NCI-H1105 (cell line): ENCODE measurements at places on chromosomes 6 and 20.

DNA sequence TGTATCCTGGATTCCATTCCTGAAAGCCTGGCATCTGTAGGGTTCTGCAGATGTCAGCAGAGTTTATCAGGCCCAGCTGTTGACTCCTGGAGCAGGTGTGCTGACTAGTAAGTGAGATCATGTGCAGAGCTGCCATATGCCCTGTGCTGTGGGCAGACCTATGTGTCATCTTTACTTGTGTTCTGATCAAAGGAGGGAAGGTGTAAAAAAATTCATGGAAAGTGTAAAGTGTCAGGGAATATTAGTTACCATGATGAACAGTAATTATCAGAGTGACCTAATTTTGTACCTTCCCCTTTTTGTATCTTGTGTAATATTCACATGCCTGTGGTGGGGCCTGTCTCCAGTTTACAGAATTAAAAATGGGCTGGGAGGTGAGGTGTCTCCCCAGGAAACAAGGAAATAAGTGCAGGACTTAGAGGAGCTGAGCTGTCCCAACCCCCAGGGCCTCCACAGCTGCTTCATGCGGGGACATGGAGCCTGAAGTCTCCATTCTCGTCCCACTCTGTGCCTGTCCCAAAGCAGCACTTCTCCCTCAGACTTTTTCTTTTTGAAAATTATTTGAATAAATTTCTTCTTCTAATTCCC is 148.2 kb upstream of the GGTLC1 start:
- no peak for DNase-seq

DNA sequence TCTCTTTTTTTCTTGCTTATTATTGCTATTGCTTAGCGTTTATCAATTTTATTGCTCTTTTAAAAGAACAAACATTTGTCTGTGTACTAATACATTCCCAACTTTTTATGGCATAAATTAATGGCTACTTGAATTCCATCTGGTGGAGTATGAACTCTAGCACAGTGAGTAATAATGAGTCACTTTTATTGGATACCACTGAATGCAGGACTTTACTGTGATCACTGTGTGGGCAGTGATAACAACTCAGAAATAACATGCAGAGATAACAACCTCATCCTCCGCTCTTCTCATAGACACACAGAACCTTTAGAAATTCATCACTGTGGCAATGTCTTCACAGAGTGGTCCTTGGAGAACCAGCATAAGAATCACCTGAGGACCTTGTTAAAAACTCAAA is 174.9 kb upstream of the PRND start:
- no peak for DNase-seq

GRCh38 chr6:42462474-42462972 is 10.8 kb upstream of the TRERF1 start:
- DNase-seq: no peak

GRCh38 chr20:2000285-2000684 is 6.4 kb upstream of the PDYN start:
- no peak for DNase-seq

GRCh38 chr20:38454556-38455473 is 17.8 kb upstream of the RALGAPB start:
- no peak for DNase-seq

- no peak for DNase-seq
Measured at GRCh38 chr6:5484692-5485091, 223.4 kb downstream of the FARS2 start.

- DNase-seq: no peak
Measured at GRCh38 chr6:108565091-108565766, 4.5 kb downstream of the FOXO3 start.

- DNase-seq: no peak
Measured at GRCh38 chr20:48455651-48456365, 372.0 kb downstream of the PREX1 start.

DNA sequence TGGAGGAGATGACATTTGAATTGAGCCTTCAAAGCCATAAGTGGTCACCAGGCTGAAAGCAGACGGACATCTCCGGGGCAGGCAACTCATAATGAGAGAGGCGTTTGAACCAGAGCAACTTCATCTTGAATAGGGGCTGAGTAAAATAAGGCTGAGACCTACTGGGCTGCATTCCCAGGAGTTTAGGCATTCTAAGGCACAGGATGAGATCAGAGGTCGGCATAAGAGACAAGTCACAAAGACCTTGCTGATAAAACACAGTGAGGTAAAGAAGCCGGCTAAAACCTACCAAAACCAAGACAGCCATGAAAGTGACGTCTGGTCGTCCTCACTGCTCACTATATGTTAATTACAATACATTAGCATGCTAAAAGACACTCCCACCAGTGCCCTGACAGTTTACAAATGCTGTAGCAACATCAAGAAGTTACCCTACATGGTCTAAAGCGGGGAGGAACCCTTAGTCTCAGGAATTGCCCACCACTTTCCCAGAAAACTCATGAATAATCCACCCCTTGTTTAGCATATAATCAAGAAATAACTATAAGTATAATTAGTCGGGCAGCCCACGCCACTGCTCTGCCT is 194.7 kb upstream of the SOX4 start:
- no peak for DNase-seq

GRCh38 chr20:33370291-33370690 is 31.0 kb downstream of the CDK5RAP1 start:
- no peak for DNase-seq

DNA sequence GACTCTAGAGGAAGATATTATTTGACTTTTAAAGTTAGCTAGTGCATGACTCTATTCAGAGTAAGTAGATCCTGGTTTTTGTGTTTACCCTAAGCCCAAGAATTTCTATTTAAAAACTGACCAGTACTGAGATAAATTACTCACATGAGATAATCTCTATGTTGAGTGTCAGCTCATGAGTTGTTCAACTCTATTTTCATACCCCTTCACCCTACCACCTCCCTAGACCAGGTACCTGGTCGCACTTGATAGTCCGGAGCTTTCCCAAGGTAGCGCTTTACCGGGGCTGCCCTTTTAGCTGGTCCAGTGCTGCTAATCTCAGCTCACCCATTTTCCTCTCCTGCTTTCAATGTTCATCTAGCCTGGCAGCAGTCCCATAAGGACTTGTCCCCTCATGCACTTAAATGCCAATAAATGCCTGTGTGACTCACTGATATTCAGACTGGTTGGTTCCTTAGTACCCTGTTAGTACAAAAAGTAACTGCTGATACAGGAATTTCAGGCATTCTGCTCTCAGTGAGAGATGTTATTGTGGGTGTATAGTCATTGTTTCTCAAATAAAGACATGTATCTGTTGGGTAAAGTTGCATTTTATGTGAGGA is 503.9 kb downstream of the ADGRB3 start:
- no peak for DNase-seq
